ENCODE measurements at places on chromosomes 5 and 9.

DNA sequence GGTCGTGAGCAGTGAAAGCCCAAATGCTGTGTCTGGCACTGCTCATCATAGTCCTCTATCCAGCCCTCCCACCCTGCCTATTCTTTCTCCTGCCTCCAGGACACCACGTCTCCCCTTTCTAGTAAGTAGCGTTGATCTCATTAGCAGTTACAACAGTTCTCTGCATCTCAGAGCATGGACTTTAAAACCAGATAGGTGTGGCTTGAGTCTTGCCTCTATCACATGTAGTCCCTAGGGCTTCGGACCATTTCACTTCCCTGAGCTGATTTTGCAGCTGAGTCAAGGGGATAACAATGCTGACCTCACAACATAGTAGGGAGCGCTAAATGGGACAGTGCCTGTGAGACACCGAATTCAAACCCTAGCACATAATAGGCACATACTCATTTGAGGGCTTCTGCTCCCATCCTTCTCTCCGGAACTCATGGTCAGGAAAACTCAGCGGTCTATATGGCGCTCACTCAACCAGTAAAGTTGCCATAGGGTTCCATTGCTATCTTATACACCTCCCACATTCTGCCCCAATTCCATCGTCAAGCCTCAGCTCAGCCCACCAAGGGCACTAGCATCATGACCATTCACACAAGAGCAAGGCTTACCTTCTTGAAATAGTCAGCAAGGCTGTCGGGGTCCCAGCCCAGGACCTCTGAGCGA lies 515 bp downstream of the LCP2 start:
- no peak for DNase-seq

- DNase-seq, result no peak
These were observed 31.4 kb downstream of the C6 start for GRCh38 chr5:41181691-41182564.

DNA sequence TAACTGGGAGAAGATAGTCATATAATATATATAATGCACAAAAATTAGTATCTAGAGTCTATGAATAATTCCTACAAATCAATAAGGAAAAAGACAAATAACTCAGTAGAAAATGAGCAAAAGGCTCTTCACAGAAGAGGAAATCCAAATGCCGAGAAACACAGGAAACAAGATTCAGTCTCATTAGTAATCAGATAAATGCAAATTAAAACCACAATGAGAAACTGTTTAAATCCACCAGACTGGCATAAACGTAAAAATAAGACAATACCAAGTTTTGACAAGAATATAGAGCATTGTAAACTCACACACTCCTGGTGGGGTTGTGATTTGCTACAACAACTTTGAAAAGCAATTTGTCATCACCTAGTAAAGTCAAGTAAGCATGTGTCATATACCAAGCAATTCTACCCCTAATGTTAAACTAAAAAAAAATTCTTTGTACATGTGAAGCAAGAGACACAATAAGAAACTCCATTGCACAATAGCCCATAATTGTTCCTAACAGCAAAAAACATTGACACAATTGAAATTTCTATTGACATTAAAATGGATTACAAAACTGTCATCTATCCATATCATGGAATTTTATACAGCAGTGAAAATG lies 21.0 kb upstream of the UBLCP1 start:
- no peak for DNase-seq

GRCh38 chr9:29981013-29981412 lies 2403.4 kb upstream of the ACO1 start:
- no peak for DNase-seq

- no peak for DNase-seq
These were observed 17.6 kb downstream of the GM2A start for GRCh38 chr5:151270599-151270998.

GRCh38 chr9:16572005-16572734 lies 298.3 kb downstream of the BNC2 start:
- no peak for DNase-seq
